ENCODE measurements at places on chromosomes 13 and 19. TPM values are rescaled to one million over a fixed set of nuclear protein-coding genes. Genes with fewer than 3 reads are reported as not detected.

- no peak for DNase-seq
- no peak overlapping the region for H3K27ac ChIP-seq
- H3K36me3 ChIP-seq = no peaks in the 10 kb centered on the region
Observed at GRCh38 chr13:26230703-26231102, 8.6 kb upstream of the RNF6 start.

- no peaks in the 10 kb centered on the region for H3K36me3 ChIP-seq
- no peak for DNase-seq
- H3K27me3 ChIP-seq = no peaks in the 10 kb centered on the region
- H3K27ac ChIP-seq = no peak overlapping the region
- H3K4me3 ChIP-seq = no peak overlapping the region
Observed at GRCh38 chr13:80881034-80881433, 540.1 kb upstream of the SPRY2 start.

GRCh38 chr13:110518226-110518525 is 43.3 kb downstream of the RAB20 start:
- H3K36me3 ChIP-seq = peaks cover 13% of the 10 kb centered on the region
- H3K4me3 ChIP-seq = no peak overlapping the region
- no peak for DNase-seq
- no peak overlapping the region for H3K27ac ChIP-seq

DNA sequence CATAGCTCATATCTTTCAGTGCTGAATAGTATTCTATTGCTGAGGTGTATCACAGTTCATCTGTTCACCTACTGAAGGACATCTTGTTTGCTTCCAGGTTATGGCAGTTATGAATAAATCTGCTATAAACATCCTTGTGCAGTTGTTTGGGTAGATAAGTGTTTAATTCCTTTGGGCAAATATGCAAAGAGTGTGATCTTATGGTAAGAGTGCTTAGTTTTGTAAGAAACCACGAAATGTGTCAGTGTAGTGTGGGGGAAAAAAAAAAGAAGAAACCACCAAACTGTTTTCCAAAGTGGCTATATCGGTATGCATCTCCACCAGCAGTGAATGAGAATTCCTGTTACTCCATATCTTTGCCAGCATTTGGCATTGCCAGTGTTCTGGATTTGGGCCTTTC is 93.3 kb downstream of the PIBF1 start:
- DNase-seq = peak; percentile 36
- no peaks in the 10 kb centered on the region for H3K27me3 ChIP-seq
- no peaks in the 10 kb centered on the region for H3K36me3 ChIP-seq

- no peaks in the 10 kb centered on the region for H3K36me3 ChIP-seq
- peak overlapping the region; percentile 8 for H3K4me3 ChIP-seq
- peak; percentile 92 for DNase-seq
- peaks cover 56% of the 10 kb centered on the region for H3K4me1 ChIP-seq
- no peaks in the 10 kb centered on the region for H3K27me3 ChIP-seq
Observed at GRCh38 chr13:44313674-44314073, 60.0 kb upstream of the SERP2 start.

DNA sequence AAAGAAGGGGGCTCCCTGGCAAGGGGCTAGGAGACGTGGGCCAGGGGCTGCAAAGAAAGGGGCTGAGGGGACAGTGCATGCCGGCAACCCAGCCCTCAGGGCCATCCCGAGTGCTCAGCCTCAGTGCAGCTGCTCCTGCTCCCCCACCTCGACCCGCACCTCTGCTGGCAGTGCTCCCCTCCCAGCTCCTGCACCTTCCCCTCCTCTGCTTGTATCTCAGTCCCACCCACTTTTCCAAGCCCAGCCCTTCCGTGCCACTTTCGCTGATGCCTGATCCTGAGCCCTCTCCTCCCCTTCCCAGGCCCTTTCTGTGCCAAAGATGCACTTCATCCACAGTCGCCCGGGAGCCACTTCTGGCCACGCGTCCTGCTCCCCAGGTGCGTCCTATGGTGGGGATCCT is 69.9 kb upstream of the KCTD15 start:
- H3K4me3 ChIP-seq = no peak overlapping the region
- no peak overlapping the region for H3K27ac ChIP-seq
- H3K4me1 ChIP-seq = no peaks in the 10 kb centered on the region

IGFL3 gene
- total RNA-seq = 93.5 TPM
